ENCODE measurements at places on chromosomes 5 and 9.

- no peak for DNase-seq
These were observed 508.2 kb downstream of the ACTL7B start for GRCh38 chr9:108347463-108348188.

GRCh38 chr9:134942011-134942787 lies 24.5 kb upstream of the FCN1 start:
- DNase-seq: no peak

DNA sequence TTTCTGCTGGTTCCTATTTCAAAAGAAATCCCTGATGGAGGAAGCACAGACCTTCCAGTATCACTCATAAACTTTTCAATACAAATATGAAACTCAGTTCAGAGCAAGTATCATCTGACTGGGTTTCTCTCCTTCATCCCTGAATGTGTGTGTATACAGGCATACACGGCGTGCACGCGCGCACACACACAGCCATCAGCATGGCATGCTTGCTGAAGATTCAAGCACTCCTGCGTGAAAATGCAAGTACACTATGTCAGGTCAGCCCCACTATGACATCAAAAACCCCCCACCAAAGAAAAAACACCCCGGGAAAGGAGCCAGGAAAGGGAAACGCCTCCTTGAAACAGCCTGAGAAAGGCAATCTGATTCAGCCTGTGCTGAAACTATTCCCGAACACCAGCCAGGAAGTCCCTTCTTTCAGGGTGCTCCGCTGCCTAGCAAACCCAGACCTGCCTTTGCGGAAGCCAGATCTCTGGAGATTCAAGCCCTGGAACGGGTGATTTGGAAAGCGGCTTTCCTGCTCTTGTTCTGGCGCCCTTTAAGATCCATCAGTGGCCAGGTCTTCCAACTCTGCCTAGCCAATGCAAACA lies 831 bp downstream of the KLHL3 start:
- DNase-seq: no peak

GRCh38 chr9:75198436-75198835 lies 110.1 kb downstream of the OSTF1 start:
- no peak for DNase-seq

DNA sequence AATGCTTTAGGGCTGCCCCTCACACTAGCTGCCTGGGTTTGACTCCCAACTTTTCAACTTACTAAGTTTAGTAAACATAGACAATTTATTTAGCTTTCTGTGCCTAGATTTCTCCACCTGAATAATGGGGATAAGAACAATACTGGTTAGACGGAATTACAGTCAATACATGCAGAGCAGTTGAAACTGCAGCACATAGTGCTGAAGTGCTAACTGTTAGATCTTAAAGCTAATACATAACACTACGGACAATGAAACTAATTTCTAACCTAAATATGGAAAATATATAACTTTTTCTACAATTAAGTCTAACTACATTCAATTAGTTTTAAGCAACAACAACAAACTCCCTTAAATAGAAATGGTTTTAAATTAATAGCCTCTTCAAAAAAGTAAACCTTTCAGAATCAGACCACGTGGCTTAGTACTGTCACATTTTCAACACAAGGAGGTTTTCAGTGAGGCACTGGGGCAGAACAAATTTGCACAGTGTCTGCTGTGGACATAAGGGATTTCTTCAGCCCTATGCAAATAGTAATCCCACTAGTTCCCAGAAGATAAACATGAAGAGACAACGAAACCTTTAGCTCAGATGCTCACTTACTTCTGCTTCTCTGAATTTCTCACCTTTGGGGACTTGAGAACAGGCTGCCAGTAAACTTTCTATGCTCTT lies 293.4 kb downstream of the EDIL3 start:
- DNase-seq: no peak

DNA sequence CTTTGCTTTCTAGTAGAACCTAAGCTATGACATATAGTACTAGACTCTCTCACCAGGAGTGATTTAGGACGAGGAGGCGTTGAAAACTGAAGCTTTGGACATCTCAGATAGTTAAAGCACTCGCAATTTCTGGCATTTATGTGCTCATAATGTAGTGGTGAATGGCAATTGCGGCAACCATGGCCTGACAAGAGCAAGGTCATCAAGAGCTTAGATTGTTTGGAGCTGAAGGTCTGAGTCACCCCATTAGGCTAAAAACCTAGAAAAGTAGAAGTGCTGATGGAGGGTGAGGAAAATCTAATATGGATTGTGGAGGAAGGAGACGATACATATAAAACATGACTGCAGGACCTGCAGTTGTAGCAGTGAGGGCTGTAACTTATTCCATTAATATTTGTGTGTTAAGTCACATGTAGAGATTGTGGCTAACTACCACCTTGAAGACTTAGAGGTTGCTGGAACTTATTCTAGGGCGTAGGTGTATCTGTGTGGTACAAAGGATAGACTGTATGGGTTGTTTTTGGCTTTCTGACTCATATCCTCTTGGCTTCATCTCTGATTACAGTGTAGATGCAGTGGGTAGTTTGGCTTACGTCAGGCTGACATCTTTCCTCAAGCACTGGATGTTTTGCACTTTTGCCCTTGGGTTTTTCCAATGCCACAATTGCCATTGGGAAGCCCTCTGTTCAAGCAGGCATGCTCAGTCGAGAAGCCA lies 138.9 kb upstream of the CDKN2B start:
- DNase-seq: no peak

GRCh38 chr9:109488791-109489492 lies 9.2 kb downstream of the PTPN3 start:
- no peak for DNase-seq

DNA sequence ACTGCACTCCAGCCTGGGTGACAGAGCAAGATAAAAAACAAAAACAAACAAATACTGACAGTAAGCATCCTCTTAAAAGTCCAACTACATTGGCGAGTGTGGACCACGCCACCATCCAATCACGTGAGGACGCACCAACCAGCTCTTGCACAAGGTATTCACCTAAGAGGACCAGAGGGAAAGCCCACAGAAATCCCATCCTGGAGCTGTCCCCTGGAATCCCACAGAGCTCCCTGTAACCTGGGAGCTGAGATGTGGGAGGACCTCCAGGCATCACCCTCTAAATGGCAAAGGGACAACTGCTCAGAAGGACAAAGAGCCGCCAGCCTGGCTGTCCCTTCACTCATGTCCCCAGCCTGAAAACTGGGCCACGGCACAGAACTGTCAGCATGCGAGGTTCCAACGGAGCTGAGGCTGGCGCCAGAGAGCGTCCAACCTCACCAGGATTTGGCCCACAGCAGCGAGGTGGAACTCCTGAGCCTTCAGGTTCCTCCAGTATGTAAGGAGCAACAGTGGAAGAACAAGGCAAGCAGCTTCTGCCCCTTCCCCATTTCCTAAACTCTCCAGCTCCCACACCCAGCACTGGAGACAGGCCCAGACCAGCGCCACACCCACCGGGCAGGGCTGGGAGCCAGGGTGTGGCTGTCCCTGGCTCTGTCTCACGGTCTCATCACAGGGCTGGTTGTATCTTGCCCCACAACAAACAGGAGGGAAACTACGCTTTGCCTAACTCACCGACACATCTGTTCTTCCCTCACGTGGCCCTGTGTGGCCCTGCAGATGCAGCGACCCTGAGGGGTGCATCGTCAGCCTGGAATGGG lies 15.2 kb downstream of the IPPK start:
- DNase-seq: no peak

DNA sequence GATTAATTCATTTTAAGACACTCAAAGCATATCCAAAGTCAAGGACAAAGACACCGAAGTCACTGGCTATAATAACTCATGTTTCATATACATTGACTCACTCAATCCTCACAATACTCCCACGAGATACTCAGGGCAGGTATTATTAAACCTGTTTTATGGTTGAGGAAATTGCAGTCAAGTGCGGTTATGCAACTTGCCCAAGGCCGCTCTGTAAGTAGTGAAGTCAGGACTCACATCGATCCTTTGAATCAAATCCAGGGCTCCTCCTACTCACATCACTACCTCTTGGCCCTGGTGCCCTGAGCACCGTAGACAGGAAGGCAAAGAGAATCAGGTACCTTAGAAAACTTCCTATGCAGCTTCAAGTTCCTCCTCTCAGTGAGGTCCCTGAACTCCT lies 87.8 kb upstream of the APC start:
- no peak for DNase-seq

DNA sequence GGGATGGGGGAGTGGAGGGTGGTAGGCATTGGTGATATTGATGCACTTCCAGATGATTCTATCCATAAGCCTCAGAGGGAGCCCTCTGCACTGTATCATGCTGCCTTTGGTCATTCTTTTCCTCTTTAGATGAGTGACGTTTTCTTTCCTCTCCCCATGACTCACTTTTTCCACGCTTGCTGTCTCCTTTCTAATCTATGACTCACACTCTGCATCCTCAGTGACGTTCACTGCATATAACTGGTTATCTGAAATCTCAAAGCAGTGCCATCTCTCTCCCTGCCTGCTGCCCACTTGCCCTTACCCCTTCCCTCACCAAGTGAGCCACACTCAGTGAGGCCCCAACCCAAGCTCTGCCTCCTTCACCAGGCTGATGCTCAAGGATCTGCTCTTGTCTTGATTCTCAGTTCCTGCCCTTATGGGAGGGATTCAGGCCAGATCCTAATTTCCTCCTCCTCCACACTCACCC lies 31.6 kb downstream of the PTGS1 start:
- no peak for DNase-seq

GRCh38 chr5:36696059-36696673 lies 89.8 kb downstream of the SLC1A3 start:
- DNase-seq: no peak

GRCh38 chr9:119334745-119335144 lies 34.5 kb downstream of the BRINP1 start:
- no peak for DNase-seq

GRCh38 chr9:87278971-87279733 lies 218.5 kb upstream of the DAPK1 start:
- no peak for DNase-seq

- DNase-seq: no peak
These were observed 8.1 kb downstream of the LRRTM2 start for GRCh38 chr5:138867011-138867410.

GRCh38 chr9:110536822-110537221 lies 42.7 kb downstream of the SVEP1 start:
- no peak for DNase-seq

DNA sequence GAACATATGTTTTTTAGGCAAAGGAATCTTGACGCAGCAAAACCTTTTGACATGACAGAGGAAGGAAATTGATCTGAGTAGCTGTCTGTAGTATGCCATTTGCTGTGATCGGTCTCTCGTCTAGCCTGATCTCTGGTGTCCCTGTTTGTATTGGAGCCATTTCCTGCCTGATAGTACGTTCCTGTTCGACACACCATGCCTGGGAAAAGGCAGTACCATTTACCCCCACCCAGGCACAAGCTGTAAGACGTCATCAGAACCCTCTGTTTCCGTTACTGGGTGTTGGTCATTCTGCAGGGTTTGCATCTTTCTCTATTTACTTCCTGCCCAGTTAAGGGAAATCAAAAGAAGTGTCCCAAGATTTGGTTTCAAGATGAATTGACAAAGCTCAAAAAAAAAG lies 129.7 kb downstream of the CEMIP2 start:
- DNase-seq: no peak

DNA sequence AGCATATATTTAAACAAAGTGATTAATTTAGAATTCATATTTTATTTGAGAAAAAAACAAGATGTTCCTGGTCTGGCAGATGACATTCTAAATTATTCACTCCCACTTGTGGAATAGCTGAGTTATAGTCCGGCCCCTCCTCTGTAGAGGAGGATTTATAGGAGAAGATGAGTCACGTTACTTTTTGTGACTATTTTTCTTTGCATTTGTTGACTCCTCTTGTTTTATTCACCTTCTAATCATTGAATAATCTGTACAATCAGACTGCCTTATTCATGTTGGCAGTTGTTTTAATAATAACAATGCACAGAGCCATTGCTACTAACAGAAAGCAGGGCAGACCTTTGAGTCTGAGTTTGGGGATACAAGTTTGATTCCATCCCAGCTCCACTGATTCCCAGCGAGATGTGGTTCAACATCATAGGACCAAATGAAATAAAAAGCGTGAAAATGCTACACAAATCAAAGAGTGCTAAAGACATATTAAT lies 23.2 kb downstream of the DOCK8 start:
- DNase-seq: no peak

GRCh38 chr9:91474656-91475055 lies 51.0 kb upstream of the NFIL3 start:
- no peak for DNase-seq

DNA sequence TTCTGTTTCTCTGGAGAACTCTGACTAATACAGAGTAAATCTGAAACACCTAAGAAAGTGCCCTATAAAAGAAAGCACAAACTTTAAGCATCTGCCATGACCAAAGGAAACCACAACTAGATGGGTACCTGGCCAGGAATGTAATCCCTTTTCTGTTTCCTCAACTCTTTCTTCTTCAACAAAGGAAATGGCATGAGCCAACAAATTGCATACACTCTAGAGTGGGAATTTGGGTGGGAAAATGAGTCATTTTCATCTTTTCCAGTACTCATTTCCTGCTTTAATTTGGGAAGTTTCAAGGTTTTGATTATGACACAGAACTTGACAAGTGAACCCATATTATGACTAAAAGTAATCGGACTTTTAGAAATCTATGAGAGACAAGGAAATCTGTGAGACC lies 349.2 kb upstream of the RORB start:
- DNase-seq: no peak

- DNase-seq: no peak
These were observed 3.3 kb downstream of the GRIN1 start for GRCh38 chr9:137141976-137142936.

DNA sequence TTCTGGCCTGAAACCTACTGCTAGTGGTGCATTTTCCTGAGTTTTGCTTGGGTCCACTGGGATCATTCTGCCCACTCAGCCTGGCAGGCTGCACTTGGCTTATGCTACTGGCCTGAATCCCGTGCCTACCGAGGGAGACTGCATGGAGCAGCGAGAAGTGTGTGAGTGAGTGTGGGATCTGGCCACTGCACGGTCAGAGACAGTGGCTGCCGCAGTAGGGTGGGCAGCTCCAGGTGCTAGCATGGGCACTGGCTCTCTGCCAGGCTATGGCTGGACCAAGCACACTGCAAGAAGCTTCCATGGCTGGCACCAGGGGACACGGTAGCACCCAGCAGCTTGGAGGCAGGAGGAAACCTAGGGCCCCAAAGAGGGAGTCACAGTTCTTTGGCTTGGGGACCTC lies 1058.7 kb upstream of the ACO1 start:
- no peak for DNase-seq

DNA sequence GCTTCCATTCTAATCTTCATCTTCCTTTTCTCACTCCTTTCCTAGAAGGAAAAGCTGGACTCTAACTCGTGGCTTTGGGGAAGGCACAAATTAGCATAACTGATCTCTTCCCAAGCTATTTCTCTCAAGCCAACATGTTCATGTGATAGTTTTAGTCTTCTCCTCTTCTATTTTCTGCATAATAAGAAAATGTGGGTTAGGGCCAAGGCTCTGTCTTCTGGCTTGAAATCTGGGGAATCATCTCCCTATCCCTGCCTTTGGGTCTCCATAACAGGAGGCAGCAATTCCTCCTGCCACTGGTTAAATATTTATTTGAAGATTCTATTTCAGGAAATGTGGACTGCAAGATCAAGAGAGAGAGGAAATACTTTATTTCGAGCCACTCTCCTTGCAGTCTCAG lies 1669.6 kb downstream of the MAT2B start:
- no peak for DNase-seq

GRCh38 chr9:99144966-99145365 lies 40.1 kb downstream of the TGFBR1 start:
- no peak for DNase-seq

GRCh38 chr9:94289691-94290090 lies 30.6 kb downstream of the ZNF169 start:
- no peak for DNase-seq

- no peak for DNase-seq
These were observed 463.4 kb downstream of the ZNF608 start for GRCh38 chr5:124283031-124283430.

GRCh38 chr5:154486427-154486866 lies 8.4 kb upstream of the HAND1 start:
- no peak for DNase-seq

Data from stimulated activated CD8-positive, alpha-beta memory T cell treated with anti-CD3 and anti-CD28 coated beads, Interleukin-4, amount 100 ng/mL, for 1 hour (primary cell).